ENCODE measurements at places on chromosomes 6 and 20.

DNA sequence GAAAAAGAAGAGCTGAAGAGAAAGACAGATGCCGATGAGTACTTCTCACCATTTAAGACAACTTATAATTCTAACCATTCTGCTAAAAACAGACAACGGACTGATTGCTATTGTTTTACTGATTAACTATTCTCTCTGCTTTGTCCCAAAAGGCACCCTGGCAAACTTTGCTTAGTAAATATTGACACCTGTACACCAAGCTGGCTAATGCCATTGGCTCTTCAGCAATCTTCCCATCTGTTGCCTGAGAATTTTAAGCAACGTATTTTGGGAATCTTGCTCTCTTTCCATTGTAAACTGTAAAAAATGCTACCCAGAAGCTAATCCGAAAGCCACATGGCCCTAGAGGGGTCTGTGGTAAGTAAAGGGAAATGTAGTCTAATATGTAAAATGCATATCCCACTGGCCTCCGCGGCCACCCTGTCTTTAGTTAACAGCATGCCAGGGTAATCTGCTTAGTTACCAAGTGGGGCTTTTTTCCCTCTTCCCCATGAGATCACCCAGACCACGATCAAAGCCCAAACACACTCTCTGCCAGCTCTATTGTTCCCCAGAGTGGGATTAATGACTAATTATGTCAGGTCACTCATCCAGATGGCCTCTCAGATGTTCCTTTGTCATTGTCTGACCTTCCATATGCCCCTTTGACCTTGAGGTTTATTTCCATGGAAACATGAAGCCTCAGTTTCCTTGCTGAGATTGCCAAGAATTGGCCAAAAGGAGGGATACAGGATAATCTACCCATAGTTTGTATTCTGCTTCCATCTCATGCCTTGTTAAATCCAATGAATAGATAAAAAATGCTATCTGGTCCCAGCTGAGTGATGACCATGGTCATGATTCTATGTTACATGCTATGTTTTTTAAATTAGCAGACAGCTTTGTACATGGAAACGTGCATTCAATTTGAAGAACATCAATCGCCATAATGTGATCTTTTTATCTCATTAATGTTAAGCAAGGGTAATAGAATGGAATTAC is 216.4 kb upstream of the MCHR2 start:
- DNase-seq, result no peak

DNA sequence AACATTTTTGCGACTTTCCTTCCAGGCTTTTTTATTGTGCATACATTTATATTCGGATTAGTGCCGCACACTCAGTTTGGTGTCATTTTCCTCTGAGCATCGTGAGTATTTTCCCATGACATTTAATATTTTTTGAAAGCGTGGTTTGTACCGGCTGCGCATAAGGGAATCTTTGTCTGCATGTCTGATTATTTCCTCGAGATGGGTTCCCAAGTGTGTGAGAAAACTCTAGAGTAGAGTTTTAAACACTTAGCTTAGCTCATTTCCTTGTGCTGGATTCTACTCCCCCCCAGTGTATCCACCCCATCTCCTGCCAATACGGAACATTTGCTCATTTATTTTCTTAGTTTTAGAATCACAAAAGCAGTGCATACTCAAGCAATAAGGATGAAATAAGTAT is 94.3 kb downstream of the CDC5L start:
- DNase-seq, result no peak

- no peak for DNase-seq
These were observed 23.7 kb upstream of the RBPJL start for GRCh38 chr20:45282700-45283550.

- DNase-seq, result no peak
These were observed 28.9 kb downstream of the ASIP start for GRCh38 chr20:34269996-34270627.

DNA sequence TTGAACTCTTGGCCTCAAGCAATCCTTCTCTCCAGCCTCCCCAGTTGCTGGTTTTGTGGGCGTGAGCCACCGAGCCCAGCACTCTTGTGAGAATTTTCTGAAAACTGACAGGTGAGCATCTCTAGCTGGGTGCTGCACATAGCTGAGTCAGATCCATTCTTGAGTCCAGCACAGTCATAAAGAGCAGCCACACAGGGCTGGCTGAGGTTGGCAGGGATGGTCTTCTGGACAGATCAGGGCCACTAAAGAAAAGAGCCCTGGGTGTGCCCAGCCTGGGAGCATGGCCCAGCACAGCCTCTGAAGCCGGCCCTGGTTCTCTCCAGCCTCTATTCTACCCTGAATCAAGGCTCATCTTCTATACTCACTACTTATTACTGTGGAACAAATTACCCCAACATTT is 11.5 kb downstream of the DLGAP4 start:
- no peak for DNase-seq
